Activated gamma-delta T cell (primary cell): ENCODE measurements at places on chromosomes 3 and 15.

DNA sequence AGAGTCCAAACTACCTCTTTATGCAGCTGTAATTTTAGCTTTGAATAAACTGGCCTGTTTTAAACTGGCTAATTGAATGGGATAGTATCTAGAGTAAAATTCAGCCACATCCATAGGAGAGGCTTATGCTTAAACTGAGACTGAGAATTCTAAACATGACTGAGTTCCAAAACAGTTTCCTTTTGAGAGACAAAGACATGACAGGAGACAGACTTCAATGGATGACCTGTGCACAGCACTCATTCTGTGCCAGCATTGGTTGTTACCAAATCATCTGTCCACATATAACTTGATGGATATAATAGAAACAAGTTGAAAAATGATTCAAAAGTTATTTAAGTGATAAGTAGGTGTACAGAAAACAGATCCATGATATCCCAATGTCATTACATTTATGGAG, 20.9 kb downstream of the IL12A start:
- no peak for DNase-seq

GRCh38 chr15:40102897-40103858, 5.5 kb downstream of the BMF start:
- DNase-seq = no peak

DNA sequence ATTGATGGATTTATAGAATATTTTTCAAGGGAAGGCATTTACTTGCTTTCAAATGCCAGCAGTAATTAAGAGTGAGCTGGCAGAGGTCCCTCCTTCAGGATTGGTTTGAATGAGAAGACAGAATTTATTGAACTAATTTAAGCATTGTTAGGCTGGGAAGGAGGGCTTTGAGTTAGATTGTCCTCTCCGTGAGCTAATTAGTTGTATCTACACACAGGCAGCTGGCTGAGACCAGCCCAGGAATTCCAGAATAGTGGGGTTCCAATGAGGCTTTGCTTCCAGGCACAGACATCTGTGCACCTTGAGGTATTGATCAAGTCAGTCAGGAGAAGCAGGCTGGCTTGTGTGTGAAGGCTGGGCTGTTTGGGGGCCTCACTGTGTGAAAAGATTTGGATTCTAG, 124.0 kb upstream of the WNT5A start:
- DNase-seq = no peak

DNA sequence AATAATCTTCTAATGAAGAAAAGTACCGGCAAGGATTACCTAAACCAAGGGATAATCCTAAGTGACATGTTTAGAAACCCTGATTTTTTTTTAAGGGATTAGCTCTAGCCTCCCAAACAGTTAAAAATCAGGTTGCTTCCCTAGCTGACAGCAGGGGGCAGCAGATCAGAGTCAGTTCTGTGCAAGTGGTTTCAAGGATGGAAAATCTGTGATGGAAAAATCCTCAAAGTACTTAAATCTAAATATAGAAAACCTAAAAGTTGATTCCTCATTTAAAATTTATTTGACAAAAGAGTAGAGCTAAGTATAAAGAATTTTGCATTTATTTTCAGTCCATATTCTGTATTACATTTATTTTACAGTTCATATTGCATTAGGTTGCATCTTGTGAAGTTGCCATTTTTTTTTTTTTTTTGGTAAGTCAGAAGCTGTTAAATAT, 107.6 kb downstream of the PEX5L start:
- no peak for DNase-seq

DNA sequence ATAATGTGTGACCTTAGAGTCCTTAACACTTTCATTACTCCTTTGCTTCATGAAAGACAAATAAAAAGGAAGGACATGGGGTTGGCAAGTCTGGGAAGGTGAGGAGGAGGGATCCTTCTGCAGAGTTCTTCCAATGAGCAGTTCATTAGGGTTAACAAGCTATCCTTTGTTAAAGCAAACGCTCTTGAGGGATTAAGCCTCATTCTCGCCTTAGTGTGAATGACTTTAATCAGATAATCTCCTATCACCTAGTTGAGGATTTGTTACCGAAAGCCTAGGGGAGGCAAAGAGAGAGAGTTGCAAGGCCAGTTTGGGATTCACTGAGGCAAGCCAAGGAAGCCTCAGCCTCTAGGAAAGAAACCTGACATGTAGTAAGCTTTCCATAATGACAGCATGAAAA, 7.4 kb upstream of the MBNL1 start:
- no peak for DNase-seq

DNA sequence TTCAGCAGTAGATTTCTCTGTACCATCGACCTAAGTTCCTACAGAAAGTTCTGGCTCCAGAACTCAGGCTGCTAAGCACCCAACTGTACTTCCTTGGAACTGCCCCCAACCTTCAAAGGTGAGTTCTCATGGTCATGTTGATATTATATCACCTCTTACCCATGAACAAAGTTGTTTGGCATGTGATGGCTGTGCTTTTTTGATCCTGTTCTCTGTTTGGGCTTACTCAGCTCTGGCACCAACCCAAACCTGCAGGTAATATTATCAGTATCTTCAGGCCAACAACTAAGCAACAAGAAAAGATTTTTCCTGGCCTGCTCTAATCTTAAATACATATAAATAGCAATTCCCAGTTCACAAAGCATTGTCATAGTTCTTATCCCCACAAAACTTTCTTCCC, 318.7 kb upstream of the LMCD1 start:
- no peak for DNase-seq

DNA sequence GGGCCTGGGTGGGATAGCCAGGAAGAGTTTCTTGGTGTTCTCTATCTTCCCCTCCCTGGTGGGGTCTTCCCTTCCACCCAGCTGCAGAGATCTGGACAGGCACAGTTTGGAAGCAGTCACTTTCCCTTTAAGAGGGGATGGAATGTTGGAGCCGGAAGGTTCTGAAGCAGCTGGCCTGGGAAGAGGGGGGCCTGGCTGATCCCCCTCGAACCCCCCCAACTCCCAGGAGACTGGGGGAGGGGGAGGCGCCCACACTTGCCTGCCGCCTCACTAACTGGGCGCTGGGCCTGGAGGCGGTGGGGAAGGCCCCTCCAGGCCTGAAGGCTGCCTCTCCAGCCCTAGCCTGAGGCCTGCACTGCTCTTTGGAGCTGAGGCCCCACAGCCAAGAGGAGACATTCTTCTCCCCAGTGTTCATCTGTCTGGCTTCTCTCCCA, 1.4 kb downstream of the DVL3 start:
- no peak for DNase-seq

- DNase-seq = no peak
Measured at GRCh38 chr3:62445275-62445674, 71.9 kb upstream of the FEZF2 start.

GRCh38 chr15:64897345-64897985, 14.2 kb upstream of the ANKDD1A start:
- DNase-seq = no peak

GRCh38 chr3:190903156-190903555, 40.7 kb upstream of the GMNC start:
- DNase-seq = no peak

DNA sequence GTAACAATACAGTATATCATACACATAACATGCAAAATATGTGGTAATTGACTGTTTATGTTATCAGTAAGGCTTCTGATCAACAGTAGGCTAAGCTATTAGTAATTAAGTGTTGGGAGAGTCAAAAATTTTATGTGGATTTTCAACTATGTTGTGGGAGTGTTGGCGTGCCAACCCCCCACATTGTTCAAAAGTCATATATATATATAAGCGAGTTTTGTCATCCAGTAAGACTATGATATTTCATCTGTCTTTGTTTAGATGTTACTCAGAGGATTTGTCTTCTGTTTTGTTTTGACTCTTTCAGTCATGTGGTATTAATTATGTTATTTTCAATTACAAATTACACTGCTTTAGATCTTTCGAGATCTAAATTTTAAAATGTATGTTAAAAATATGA, 51.0 kb upstream of the RAP2B start:
- DNase-seq = no peak

DNA sequence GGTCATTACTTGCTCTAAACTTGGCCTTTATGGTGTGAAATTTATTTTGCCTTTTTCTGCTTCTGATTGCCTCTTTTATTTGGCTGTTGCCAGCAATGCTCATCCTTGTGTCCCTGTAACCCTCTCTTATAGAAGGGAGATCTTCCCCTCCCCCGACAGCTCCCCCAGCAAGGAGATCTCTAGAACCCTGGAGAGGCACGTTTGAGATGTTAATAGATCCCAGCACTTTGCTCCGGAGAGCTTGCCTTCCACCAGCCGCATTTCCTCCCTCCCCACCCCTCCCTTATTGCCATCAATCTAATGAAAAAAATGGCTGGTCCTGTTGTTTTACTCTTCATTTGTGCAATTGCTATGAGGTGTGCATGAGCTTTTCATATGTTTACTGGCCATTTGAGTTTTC, 18.2 kb downstream of the TRIM71 start:
- no peak for DNase-seq

GRCh38 chr3:167851171-167851570, 115.7 kb downstream of the SERPINI1 start:
- no peak for DNase-seq

DNA sequence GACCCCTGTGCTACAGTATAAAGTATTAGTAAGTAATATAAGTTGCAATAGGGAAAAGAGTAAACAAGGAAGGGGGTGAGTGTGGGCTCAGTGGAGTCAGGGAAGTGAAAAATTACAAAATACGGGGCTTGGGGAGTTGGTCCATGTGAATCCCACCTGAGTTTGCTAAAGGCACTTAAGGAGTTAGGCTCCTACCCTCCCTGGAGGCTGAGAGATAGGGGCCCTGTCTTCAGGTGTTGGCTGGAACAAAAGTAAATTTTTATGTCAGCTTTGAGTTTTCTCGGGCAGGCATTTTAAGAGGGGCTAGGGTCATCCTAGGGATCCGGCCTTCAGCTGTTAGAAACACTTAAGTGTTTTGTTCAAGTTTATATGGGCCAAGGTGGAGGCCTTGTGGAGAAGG, 8.2 kb downstream of the TRPC1 start:
- DNase-seq = no peak

DNA sequence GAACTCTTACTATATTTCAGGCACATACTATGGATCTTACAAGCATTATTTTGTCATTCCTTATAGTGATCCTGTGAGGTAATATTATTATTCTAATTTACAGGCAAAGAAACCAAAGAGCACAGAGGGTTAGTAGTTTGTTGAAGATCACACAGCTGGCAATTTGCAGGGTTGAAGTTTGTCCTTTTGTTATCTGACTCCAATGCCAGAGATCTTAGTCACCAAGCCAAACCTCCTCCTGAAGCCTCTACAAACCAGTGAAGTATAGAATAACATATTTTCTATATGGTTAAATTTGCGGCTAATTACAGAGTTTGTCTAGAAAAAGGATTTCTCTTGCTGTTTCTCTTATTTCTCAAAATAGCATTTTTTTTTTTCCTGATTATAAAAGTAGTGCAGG, 11.2 kb downstream of the ISLR2 start:
- no peak for DNase-seq

- DNase-seq = no peak
Measured at GRCh38 chr3:12829886-12830784, 11.2 kb downstream of the RPL32 start.

DNA sequence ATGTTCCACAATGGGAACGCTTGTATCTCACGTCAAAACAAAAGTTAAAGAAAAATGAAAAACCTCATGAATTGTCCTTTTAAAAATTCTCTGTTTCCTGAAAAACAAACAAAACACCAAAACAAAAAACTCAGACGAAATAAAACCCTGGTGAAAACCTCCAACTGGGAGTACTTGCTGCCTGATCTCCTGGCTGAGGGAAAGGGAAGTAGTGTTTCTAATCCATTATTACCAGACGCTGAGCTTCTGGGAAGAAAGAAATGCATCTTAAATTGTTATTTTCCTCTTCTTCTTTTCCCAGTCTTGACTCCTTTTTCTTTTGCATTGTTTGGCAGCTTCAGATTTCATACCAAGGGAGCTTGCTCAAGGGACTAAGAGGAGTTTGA, 243.2 kb upstream of the RGMA start:
- DNase-seq = no peak
